ENCODE measurements at places on chromosomes 3 and 15. TPM values are rescaled to one million over a fixed set of nuclear protein-coding genes. Genes with fewer than 3 reads are reported as not detected.

DNA sequence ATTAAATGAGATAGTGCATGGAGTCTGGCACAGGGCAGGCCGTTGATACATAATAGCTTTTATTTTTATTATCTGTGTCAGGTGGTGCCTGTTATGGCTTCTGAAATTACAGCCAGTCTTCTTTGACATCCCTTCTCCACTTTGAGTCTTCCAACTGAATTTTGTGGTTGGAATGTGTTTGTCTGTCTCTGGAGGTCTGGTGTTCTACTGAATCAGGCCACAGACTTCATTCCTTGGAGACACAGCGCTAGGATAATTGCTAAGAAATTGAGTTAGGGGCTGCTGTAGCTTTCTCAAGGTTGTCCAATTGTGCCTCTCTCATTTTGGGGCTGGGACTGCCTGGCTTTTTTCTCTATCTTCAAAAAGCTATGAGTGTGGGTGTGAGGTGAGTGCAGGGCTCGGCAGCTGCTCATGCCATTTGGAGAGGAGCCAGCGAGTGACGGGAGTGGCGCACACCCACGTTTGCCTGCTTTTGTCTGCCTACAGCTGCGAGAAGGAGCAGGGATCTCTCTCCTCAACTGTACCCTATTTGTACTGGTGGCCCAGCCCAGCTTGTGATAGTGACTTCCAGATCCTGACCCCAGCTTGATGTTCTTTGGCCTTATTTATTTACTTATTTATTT is 49.8 kb upstream of the SYN2 start:
- no peak for DNase-seq

GRCh38 chr3:29314727-29315088 is 33.8 kb downstream of the RBMS3 start:
- DNase-seq, result no peak

DNA sequence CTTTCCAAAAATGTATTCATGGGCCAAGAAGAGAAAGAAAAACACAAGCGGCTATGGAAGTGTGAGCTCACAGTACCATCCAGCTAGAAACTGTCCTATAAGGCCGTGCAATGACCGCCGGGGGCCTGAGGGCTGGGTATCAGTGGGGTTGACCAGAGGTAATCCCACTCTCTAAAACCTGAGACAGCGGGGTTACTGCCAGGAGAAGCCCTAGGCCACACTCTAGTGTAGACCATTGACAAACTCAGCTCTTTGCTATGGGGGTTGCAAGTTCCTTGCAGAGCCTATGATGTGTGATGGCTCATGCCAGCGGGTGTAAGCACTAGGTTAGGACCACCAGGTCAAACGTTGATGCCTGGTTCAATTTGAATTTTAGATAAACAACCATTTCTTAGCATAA is 25.9 kb upstream of the SLCO2A1 start:
- no peak for DNase-seq

DNA sequence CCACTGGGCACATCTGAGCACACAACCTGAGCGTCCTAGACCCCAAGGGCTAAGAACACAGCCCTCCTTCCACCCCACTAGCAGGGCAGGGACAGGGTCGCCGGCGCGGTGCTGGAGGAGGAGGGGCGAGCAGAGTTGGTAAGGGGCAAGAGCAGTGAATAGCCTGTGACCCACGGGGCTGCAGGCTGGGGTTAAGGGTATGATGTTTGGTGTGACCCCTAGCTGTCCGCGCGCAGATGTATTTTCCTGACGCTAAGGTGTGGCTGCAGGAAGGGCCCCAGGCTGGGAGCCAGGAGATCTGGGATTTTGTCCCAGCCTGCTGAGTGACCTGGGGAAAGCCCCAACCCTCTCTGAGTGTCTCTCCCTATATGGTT is 1.3 kb upstream of the C15orf39 start:
- no peak for DNase-seq

- no peak for DNase-seq
Observed at GRCh38 chr15:61088675-61089074, 140.4 kb downstream of the RORA start.

DNA sequence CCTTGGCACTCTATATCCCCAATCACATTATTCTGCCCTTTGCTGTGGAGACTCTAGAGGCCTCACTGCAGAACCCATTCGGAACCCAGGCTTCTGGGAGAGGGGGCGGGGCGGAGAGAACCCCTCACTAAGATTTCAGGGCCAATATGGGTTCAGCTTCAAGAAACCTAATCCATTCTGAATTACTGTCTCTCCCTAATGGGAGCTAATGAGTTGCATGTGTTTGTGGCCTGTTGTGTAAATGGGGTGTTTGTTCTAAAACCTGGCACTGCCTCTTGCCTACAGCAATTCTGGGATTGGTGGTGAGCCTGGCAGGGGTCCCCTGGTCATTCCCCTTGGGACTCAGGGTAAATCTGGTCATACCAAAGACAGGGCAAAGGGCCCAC is 605 bp upstream of the RASL12 start:
- no peak for DNase-seq

DNA sequence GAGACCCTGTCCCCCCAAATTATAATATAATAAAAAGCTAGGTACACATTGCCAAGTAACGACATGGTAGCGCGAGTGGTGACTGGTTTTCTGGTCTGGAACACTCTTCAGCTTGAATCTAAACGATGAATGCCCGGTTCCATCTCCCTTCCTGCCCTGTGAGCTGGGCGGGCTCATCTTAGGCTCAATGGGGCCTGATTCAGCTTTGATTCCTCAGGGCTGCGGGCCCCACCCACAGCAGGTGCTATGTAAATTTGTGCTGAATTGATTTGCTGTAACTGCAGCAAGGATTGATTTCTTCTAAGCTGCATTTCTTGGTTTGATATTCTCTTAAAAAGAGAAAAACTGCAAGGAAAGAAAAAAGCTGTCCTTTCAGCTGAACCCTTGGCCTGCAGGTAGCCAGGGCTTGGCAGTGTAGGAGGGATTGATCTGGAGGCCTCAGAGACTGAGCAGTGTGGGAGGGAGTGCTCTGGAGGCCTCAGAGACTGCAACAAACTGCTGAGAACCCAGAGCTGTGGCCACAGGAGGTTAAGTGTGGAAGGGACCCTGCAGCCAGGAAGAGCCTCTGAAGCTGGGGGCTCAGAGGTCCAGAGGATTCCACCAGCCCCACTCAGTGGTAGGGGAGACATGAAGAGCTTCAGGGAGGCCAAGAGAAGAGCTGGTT is 231.6 kb downstream of the XXYLT1 start:
- no peak for DNase-seq

DNA sequence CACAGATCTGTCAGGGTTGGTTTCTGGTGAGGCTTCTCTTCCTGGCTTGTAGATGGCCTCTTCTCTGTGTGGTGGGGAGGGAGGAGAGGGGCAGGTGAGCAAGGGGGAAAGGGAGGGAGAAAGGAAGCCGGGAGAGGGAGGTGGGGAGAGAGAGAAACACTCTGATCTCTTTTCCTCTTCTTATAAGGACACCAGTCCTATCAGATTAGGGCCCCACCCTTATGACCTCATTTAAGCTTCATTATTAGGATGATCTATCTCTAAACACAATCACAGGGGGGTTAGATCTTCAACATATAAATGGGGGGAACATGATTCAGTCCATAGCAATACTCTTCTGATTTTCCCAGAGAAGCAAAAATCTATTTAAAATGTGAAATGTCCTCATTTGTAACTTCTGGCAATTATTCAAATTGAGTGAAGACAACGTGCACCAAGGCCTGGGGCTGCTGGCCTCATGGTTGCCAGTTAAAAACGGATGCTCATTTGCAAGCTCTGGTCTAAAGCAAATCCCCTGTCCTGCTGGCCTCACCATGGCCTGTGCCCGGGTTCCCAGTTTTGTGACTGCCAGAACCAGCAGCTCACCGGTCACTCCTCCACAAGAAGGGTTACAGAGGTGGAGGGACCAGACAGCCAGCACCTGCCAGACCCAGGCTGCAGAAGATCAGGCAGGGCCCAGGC is 8.3 kb downstream of the POMGNT2 start:
- DNase-seq, result no peak

GRCh38 chr3:36959821-36960220 is 15.0 kb upstream of the TRANK1 start:
- no peak for DNase-seq

DNA sequence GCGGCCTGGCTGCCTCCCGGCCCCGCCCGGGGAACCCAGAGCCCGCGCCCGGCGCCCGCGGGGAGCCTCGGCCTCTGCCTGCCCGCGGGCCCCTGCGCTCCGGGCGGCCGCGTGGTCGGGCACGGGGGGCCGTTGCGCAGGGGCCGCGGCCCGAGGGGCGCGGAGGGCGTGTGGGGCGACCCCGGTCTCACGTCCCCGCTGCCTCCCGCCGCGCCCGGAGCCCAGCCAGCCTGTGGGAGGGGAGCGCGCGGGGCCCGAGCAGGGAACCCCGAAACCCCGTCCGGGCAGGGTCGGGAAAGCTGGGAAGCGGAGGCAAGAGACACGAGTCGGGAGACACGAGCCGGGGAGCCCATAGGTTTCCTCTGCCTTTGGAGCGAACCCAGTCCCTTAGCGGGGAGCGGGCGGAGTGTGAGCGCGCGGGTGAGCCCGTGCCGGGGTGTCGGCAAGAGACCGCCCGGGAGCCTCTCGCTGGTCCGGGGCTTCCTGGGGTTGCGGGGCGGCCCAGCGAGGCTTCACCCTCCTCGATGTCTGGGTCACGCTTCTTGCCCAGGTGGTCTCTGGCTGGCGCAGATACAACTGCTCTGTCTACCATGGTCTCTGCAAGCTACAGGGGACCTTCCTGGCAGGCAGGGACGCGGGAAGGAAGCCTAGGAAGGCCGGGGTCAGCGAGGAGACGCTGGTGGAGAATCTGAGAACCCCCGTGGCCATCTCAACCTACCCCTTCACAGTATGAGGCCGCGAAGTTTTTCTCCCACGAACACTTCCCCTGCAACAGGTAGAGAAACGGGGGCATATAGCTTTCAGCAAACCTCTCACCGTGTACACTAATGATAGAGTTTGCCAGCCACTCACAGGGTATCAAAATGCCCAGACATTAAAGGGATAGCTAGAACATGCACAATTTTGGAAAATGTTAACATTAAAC is 586 bp downstream of the LRRK1 start:
- DNase-seq, result no peak

DNA sequence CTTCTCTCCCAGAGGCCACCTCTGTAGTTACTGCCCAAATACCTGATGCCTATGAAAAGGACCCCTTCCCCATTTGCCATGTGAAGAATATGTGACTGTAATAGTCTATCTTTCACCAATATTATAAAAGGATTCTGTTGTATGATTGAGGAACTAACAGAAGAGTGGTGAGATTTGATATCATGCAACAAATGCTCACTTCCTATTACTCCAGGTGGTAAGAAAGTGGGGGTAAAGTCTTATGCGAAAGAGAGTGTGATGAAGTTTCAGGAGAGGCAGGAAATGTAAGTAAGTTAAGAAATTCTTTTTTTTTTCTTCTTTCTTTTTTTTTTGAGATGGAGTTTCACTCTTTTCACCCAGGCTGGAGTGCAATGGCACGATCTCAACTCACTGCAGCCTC is 24.4 kb upstream of the RAP2B start:
- no peak for DNase-seq

GRCh38 chr3:13009132-13009945 is 63.9 kb downstream of the IQSEC1 start:
- no peak for DNase-seq

GRCh38 chr3:190716211-190716610 is 146.3 kb downstream of the GMNC start:
- no peak for DNase-seq

DNA sequence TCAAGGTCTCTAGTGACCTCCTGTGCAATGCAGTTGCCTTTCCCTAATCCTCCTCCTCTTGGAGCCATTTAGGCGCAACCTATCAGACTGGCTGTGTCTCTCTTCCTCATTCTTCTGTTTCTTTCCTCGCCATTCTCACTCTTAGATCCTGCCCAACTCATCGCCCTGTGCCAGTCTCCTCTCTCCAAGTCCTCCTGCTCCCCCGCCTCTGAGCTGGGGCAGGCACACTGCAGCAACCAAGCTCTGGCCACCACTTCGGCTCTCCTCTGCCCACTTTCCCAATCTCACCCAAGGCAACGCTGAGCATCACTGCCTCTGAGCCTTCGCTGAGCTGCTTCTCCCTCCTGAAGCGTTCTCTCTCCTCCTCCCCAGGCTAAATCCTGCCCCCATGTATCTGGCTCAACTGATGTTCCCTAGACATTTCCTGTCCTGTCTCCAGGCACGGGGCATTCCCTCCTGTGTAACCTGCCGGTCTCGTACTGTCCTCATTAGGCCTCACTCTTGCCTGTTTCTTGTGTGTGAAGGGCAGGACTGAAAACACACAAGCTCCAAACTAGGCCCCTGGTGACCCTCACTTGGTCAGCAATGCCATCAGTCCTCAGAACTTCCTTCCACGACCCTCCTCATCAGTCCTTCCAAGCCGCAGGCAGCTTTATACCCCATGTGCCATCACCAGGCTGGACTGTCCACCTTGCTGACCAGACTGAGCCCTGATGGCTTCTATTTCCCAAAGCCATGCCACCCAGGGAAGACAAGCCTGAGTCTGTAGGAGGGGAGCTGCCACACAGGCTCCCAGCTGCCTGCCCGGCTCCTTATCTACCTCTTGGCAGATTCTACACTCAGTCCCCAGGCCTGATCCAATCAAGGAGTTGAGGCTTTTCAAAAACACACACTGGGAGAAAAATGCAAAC is 85.6 kb downstream of the SEC22A start:
- DNase-seq, result no peak

DNA sequence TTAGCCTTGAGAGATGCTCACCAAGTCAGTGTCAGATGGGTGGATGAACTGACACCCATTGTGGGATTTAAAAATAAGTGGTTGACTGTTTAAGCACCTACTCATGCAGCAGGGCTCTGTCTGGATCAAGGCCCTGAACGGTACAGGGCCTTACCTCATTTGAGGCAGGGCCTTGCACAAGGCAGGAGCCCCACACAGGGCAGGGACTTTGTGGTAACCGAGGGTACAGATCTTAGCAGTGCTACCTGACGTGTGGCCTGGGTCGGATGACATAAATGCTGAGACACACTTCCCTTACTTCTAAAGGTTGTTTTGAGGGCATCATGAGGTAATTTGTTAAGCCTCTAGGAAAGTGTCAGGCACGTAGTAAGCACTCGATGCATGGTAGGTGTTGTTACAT is 59.5 kb upstream of the PLXNA1 start:
- no peak for DNase-seq

GRCh38 chr15:90479656-90480055 is 50.1 kb upstream of the CRTC3 start:
- no peak for DNase-seq

- no peak for DNase-seq
Observed at GRCh38 chr3:168071591-168072322, 24.0 kb downstream of the GOLIM4 start.

DNA sequence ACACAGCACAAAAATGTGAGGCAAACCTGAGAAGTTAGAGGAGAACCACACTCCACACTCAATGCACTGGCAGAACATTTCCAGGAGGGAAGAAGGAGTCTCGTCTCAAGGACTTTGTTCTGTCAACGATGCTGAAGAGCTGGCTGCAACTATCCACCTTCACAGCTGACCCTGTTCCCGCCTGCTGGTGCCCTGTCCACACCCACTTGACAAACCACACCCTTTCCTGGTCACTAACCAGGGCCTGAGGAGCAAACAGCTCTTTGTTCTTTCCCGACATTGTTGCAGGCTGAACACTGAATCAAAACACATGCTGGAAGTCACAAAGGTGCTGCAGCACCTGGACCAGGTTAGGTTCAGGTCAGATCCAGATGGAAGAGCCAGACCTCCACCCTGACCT is 92.6 kb upstream of the ARRDC4 start:
- no peak for DNase-seq

RRP9 gene
- polyA plus RNA-seq, result 11.2 TPM

STRIT1 gene
- polyA plus RNA-seq, result 61.3 TPM

ATP13A5 gene
- polyA plus RNA-seq, result 1.8 TPM

IGF2BP2 gene
- polyA plus RNA-seq, result 49.8 TPM

CCR4 gene
- polyA plus RNA-seq, result 0.12 TPM

P2RY12 gene
- polyA plus RNA-seq, result 1.2 TPM

SMCO1 gene
- polyA plus RNA-seq, result 1.6 TPM

GOLGA6L26 gene
- polyA plus RNA-seq, result not detected

Data from muscle of arm (tissue), 14 donors.